Activated T-helper 17 cell treated with anti-CD3 and anti-CD28 coated beads, Interleukin-2, amount 50 U/mL, for 72 hours (primary cell): ENCODE measurements at places on chromosomes 6 and 20. TPM values are rescaled to one million over a fixed set of nuclear protein-coding genes. Genes with fewer than 3 reads are reported as not detected.

Gene APOM
- total RNA-seq, result 1.3 TPM

GRCh38 chr20:47682916-47683315 lies 102.4 kb downstream of the SULF2 start:
- no peak for ATAC-seq

DNA sequence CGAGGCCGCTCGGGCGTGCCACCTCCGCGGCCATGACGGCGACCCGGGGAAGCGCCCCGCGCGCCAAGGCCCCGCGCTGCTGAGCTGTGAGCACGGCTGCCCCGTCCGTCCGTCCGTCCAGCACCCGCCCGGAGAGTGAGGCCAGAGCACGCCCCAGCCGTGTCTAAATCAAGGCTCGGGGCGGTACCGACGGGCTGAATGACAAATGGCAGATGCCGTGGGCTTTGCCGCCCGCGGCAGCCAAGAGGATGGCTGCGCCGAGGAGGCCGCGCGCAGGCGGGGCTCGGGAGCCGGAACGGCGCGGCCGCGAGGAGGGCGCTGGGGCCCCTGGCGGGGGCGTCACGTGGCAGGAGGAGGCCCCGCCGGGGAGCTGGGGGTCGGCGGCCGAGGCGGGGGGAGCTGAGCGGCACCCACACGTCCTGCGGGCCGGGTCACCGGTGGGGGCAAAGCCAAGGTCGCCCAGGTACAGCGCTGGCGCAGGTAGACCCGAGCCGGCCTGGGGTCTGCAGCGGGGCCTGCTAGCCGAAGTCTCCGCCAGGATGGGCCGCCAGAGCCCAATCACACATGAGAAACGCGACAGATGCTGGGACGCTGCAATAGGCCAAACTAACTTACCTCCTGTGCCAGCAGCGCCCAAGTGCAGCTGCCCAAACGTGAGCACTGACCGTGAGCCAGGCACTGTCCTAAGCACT lies at the start of gene PLAGL1:
Gene PLAGL1 (minus strand): TSS at position 140 of the 692 bp plus-strand sequence. CDS start 60,123 bp downstream, outside the sequence.
- ATAC-seq, result peak; percentile 69

Gene LZTS3
- 0.82 TPM for total RNA-seq

- no peak for ATAC-seq
These were observed 54.3 kb downstream of the PPP1R14C start for GRCh38 chr6:150196942-150197745.

- ATAC-seq, result no peak
These were observed 279.5 kb downstream of the LRFN2 start for GRCh38 chr6:40307712-40308111.

GRCh38 chr6:6008648-6009421 lies 2.1 kb upstream of the NRN1 start:
- peak; percentile 70 for ATAC-seq

Gene PCSK2
- not detected for total RNA-seq

DNA sequence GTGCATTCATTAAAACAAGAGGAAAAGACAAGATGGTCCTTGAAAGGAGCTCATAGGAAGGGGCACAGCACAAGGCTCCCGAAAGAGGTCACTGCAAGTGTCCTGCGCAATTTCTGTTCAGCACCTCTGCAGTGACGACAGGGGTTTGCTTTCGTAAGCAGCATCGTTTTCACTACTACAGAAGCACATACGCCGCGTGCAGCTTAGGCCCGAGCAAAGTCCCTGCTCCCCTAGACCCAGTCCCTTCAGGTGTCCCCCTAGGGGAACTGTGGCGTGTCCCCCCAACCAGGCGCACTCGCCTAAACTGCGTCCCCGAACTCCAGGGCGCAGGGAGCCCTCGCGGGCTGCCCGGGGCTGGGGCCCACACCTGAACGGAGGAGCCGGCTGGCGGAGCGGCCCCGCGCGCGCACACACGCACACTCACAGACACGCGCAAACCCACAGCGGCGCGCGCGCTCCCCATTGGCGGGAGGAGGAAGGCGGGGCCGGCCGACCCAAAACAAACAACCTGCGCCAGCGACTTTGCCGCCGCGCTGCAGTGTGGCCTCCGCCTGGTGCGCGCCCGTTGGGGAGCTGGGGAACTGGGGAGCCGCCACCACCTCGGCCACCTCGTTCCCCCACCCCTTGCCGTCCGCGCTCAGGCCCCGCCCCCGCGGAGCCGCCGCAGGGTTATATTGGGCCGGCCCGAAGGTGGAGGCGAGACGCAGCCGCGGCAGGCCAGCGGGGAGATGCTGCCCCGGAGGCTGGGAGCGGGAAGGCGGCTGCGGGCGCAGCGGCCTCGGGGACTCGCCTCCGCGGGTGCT lies at the start of gene FOXQ1:
Gene FOXQ1 (plus strand): TSS at position 699 of the 803 bp plus-strand sequence. CDS start 607 bp downstream, outside the sequence.
- ATAC-seq, result no peak

DNA sequence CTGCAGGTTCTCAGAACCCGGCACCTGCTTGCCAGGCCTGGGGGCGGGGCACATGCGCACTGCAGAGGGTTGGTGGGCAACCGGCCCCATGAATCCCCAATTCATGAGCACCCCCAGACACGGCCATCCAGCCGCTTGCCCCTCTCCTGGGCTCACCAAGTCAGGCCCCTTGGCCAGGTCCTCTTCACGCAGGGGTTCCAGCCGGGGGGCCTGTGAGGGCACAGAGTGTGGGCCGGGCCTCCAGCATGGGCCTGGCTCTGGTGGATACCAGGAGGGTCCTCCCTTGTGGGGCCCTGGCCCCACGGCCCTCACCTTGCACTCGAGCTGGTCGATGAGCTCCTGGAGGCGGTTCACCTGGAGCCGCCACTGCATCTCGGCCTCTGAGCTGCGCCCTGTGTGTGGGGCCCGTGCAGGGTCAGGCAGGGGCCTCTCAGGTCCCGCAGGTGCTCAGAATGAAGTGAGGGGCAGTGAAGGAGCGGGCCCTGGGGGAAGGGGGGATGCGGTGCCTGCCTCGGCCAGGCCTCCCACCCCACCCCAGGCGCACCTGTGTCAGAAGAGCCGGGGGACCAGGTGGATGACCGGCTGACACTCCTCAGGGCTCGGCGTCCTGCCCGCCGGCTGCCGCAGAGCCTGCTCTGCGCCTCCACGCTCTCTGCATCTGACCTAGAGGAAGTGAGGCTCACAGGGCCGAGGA lies 2.6 kb upstream of the C20orf144 start:
- no peak for ATAC-seq

DNA sequence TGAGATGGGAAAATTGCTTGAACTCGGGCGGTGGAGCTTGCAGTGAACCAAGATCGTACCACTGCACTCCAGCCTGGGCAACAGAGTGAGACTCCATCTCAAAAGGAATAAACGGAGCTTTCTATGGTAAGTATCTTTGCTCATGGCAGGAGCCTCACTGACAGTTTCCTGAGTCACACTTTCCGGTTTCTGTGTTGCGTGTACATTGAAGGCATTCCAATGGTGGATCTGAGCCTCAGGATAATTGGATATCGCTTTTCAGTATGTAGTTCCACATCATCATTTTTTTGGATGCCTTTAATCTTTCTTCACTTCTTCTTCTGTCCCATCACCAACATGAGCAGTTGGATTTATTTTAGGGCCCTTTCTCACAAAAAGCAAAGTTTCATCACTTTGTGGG lies 28.6 kb upstream of the GTSF1L start:
- ATAC-seq, result no peak

Gene SLC22A1
- 3.7 TPM for total RNA-seq

GRCh38 chr20:42391807-42392206 lies 773.6 kb upstream of the CHD6 start:
- ATAC-seq, result no peak

GRCh38 chr20:31969991-31970390 lies 2.0 kb downstream of the XKR7 start:
- no peak for ATAC-seq

Gene RGS17
- total RNA-seq, result not detected

GRCh38 chr6:166861961-166862286 lies 94.4 kb downstream of the RNASET2 start:
- ATAC-seq, result no peak

- ATAC-seq, result peak; percentile 66
These were observed 612.3 kb downstream of the UTRN start for GRCh38 chr6:144897441-144897921.

GRCh38 chr20:48295966-48296421 lies 510.7 kb upstream of the SULF2 start:
- no peak for ATAC-seq

Gene BPIFA1
- total RNA-seq, result not detected

GRCh38 chr20:49273696-49274277 lies 4.1 kb downstream of the ZNFX1 start:
- no peak for ATAC-seq

GRCh38 chr6:39884696-39885095 lies 49.6 kb downstream of the MOCS1 start:
- no peak for ATAC-seq

Gene RIPOR2
- 47.5 TPM for total RNA-seq

Gene EPB41L1
- total RNA-seq, result 1.0 TPM

- no peak for ATAC-seq
These were observed 543.1 kb upstream of the IRAK1BP1 start for GRCh38 chr6:78324213-78324612.
